ENCODE measurements at places on chromosomes 16 and 17.

GRCh38 chr16:68194251-68194650 is 41.7 kb downstream of the ESRP2 start:
- DNase-seq, result no peak

- peak; percentile 92 for DNase-seq
Measured at GRCh38 chr16:788399-789126, at the start of gene CHTF18. CHTF18 (plus strand) TSS chr16:788620; CDS start chr16:788685, 65 bp downstream.

DNA sequence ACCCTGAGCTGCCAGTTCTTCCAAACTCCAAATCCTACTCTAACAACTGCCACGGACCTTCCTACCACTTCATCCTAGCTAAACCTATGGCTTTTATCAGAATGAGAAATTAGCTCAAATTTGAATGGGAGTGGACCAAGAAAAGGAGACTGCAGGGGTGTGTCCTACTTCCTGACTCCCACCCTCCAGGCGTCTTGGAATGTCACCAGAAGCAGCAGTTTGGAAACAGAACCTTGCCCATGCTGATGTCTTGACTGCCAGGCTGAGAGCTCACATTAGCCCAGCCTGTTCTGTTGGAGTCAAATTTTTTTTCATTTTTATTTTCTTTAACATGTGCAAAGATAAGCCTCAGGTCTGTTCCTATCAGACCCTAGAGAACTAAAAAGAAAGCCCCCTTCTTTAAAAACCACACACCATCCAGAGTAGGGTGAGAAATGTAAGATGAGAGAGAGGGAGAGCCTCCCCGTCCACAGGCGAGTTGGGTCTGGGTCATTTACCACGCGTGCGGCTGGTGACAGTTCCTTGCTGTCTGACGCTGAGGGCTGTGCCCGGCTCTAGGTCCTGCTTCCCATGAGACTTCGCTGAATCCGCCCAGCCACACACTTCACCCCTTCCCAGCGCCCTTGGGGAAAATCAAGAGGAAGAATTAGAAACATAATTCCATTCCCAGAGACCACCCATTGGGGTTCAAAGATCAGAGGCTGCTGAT is 54.3 kb downstream of the WNT3 start:
- DNase-seq, result no peak

- DNase-seq, result no peak
Measured at GRCh38 chr17:62625870-62626200, 1.6 kb upstream of the MRC2 start.

- DNase-seq, result no peak
Measured at GRCh38 chr16:24953721-24954120, 61.4 kb downstream of the ARHGAP17 start.

GRCh38 chr17:78986048-78986648 is 6.4 kb upstream of the LGALS3BP start:
- DNase-seq, result peak; percentile 18

- DNase-seq, result no peak
Measured at GRCh38 chr17:30064738-30065137, 51.9 kb upstream of the NSRP1 start.

Data from fibroblast of skin of abdomen (primary cell).